Stimulated activated CD4-positive, alpha-beta T cell treated with anti-CD3 and anti-CD28 coated beads, Interleukin-1b, Interleukin-23, amount 100 ng/mL, for 1 hour (primary cell): ENCODE measurements at places on chromosomes 12 and 14.

GRCh38 chr14:51951656-51952055, 37.7 kb upstream of the RTRAF start:
- DNase-seq = no peak

DNA sequence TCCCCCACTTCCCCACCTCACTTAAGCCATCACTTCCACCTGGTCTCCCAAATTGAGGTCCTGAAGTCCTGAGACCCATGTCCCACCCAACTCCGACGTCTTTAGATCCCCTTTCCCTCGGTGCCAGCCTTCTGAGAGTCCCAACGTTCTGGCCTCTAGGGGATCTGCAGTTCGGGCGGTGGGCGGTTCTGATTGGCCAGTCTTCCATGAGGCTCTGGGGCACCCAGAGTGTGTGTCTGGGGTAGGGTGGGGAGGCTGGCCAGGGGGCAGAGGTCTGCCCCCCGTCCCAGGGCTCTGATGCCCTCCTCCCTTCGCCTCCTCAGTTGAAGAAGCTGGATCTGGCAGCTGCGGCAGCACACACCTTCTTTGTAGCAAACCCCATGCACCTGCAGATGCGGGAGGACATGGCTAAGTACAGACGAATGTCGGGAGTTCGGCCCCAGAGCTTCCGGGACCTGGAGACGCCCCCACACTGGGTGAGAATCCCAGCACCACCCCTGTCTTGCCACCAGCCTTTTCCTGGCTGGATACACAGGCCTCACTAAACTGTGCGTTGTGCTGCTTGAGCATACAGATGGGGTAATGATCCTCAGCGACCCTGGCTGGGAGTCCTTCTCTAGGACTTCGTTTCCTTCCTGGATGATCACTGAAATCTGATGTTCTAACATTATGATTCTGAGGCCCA, 1.5 kb downstream of the P3H3 start:
- DNase-seq = no peak

- no peak for DNase-seq
Observed at GRCh38 chr12:26971963-26972362, 33.7 kb downstream of the FGFR1OP2 start.

DNA sequence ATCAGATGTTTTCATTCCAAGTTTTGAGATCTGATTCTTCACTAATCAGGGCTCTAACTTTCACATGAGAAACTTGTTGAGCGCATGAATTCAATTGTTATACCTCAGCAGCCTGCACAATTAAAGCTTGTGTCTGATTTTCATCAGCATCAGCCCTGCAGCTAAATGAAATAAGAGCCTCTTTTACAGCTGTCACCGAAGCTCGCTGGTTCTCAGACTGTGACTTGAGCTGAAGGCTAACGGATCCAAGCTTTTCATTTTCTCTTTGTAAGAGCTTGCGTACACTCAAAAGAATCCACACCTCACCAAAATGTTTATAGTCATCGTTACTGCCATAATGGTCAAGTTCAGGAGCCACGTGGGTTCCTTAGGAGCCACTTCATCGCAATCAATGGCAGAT, 65.5 kb upstream of the BEGAIN start:
- DNase-seq = no peak

GRCh38 chr12:5305886-5306545, 125.9 kb upstream of the NTF3 start:
- no peak for DNase-seq

- DNase-seq = no peak
Observed at GRCh38 chr12:109110988-109111495, 5.3 kb upstream of the ACACB start.

DNA sequence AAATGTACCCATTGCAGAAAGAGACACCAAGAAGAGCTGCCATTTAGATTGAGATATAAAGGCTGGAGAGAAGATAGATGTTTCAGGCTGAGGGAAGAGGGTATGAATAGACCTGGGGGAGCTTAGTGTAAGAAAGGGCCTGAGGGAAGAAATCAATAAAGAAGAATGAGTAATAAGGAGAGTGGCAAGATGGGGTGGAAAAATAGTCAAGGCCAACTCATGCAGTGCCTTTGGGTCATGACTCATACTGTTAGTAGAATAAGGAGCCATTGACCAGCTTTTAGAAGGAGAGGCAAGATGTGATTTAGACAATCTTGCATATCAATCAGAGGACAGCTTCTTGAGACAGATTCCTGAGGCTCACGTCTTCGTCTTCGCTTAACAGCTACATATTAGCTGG, 287.5 kb downstream of the DUSP6 start:
- DNase-seq = no peak

DNA sequence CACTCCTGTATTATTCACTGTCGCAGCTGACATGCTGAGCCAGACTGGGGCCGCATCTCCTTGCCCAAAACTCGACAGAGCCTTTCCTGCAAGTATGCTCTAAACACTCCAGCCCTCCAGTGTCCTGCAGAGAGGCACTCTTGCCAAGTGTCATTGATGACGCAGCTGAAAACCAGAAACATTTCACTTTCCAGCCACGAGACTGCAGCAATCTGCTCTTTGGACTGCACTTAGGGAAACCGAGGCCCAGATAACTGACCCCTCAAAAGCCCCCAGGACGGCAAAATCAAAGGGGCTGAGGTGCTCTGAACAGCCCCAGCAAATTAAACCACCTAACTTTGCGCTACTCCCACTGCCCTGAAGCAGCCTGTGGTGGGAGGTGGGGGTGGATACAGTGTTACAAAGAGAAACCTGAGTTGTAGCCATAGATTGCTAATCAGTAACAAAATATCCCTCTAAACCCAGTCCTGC, 2.6 kb downstream of the CCDC85C start:
- DNase-seq = no peak

GRCh38 chr14:27236601-27237000, 638.8 kb upstream of the NOVA1 start:
- DNase-seq = no peak

- DNase-seq = no peak
Observed at GRCh38 chr12:85713373-85713772, 122.8 kb downstream of the RASSF9 start.

DNA sequence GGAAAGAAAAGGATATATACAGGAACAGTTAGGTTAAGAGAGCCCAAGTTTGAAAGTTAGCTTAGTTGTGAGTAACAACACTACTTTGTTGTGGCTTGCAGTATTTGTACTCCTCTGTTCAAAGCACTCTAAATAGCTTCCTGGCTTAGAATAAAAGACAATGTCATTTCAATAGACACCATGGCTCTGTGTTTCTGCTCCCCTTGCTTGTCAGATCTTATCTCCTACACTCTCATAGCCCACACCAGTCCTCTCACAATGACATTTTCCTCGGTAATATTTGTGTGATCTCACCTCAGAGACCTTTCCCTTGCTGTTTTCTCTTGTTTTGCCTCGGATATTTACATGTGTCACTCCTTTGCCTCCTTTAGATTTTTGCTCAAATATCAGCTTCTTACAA, 418.4 kb downstream of the MDGA2 start:
- no peak for DNase-seq

DNA sequence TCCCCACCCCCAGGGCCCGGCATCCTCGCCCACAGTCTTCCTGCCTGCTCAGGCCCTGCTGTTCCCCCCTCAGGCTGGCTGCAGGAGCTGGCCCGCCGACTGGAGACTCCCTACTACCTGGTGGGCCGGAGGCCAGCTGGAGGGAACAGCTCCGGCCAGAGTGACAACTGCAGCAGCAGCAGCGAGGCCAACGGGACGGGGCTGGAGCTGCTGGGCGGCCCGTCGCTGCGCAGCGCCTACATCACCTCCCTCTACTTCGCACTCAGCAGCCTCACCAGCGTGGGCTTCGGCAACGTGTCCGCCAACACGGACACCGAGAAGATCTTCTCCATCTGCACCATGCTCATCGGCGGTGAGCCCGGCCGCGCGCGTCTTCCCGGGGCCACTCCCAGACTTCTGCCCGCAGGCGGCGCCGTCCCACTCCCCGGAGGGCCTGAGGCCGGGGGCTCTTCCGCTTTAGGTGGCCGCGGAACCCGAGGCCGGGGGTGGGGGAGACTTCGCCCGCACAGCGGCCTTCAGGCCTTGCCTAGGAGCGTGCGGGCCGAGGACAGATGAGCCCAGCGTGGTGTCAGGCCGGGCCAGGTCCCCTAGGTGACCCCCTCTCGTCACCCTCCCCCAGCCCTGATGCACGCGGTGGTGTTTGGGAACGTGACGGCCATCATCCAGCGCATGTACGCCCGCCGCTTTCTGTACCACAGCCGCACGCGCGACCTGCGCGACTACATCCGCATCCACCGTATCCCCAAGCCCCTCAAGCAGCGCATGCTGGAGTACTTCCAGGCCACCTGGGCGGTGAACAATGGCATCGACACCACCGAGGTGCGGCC, 10.2 kb downstream of the KCNH3 start:
- DNase-seq = no peak

DNA sequence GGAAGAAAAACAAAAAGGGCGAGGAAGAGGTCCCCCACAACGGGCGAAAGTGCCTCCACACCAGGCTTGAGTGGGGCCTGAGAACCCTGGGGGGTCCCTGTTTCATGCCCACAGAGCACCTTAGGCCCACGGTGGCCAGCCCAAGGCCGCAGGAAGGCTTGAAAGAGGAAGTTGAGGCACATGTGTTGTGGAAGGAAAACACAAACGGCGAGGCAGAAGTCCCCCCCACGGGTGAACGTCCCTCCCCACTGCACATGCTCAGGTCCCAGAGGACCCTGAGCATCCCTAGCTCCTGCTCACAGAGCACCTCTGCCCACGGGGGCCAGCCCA, 371.5 kb downstream of the ALG10 start:
- no peak for DNase-seq

- DNase-seq = no peak
Observed at GRCh38 chr12:47020211-47020821, 59.1 kb upstream of the PCED1B start.
